Inflammatory macrophage treated with lipopolysaccharide for 1 hour (primary cell): ENCODE measurements at places on chromosomes 5 and 9.

DNA sequence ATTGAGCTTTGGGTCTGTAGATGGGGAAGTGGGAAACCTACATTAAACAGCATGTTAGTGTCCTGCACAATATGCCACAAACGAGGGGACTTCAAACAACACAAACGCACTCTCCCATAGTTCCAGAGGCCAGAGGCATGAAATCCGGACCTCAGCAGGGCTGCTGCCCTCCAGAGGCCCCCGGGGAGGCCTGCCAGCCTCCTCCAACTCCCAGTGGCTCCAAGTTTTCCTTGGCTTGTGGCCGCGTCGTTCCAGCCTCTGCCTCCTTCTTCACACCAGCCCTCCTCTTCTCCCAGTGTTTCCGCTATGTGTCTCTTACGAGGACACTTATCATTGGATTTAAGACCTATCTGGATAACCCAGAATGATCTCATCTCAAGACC is 13.3 kb upstream of the COL5A1 start:
- DNase-seq: no peak

DNA sequence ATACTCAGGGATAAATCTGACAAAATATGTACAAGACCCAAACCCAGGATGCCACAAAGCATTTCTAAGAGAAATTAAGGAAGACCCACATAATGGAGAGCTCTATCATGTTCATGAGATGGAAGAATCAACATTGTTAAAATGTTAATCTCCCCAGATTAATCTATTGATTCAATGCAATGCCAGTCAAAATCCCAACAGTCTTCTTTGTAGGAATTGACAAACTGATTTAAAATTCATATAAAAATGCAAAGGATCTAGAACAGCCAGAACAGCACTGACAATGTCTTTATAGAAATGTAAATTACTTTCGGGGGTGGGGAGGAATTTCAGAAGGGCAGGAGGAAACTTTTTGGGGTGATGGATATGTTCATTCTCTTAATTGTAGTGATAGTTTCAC is 281.6 kb upstream of the SEMA6A start:
- DNase-seq: no peak

DNA sequence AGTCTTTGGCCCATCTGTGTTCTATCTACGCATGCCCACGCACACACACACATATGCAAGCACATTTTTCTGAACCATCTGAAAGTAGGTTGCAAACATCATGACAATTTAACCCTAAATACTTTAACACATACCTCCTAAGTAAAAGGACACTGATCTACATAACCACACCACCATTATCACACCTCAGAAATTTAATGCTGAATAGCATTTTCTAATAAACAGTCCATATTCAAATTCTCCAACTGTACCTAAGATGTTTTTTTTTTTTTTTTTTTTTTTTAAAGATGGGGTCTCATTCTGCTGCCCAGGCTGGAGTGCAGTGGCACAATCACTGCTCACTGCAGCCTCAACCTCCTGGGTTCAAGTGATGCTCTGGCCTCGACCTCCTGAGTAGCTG is 35.5 kb downstream of the DDX31 start:
- no peak for DNase-seq

DNA sequence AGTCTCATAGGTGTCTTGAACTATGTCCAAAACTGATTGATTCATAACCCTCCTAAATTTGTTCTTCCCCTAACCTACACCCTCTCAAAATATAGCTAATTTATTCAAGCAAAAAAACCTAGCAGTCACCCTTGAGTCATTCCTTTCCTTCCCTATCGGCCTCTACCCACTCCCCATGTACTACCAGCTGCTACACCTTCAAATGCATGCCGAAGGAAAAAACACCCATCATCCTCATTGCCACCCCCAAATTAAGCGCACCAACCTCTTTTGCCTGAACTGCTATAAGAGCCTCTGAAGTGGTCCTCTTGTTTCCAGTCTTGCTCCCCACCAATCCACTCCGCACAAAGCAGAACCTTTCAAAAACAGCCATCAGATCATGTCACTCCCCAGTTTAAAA is 12.6 kb downstream of the LIFR start:
- DNase-seq: no peak

GRCh38 chr5:43304525-43304924 is 8.7 kb downstream of the HMGCS1 start:
- peak; percentile 52 for DNase-seq

DNA sequence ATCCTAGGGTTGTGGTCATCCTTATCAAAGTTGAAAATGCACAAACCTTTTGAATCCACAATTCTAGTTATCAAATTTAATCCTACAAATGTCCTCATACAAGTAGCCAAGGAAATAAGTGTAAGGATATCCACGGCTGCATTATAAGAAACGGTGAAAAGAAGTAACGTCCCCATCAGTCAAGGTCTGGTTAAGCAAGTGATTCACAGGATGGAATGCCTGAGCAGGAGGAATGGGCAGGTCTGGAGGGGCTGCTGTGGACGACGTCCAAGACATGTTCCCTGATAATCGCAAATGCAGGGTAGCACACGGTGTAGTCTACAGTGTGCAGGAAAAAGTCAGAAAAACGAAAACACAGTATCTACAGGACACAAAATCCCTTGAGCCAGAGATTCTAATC is 118.6 kb downstream of the ADAMTS2 start:
- DNase-seq: no peak

DNA sequence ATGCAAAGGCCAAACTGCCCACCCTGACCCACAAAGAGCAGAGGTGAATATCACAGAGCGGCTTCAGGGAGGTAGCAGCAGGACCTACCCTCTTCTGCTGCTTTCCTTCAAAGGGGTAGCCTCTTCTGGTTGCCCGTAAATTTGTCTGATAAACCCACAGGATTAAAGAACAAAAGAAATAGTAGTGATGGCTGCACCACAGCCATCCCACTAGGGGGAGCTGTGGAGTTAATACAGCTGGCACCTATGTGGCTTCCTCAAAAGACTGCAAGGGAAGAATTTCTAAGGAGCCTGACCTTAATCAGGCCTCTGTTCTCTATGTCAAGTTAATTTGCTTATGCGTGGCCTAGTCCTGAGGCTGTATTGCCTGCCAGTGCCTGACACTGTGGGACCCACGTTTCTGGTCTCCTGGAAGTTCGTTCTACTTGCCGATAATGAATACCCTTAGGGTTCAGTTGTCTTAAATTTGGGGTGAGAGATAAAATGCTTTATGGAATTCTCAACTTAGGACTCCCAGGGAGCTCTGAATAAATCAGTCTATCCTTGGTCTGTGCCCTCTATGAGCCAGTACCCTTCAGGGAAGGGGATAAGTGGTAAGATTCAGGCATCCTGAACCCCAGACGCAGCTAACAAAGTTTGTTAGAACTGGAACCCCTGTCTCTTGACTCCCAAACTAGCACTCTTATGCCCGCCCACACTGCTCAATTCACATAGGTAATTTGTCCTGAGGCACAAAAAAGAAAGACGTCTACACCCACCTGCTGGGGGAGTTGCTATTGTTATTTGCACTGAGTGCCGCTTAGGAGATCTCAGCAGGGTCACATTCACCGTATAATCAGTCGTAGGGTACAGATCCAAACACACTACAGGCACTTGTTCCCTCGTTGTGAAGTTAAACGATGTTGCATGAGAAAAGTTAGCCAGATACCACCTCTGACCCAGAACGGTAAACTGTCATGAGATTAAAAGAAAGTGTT is 77.1 kb downstream of the SUSD1 start:
- peak; percentile 87 for DNase-seq

GRCh38 chr5:74660140-74660539 is 19.6 kb upstream of the ENC1 start:
- DNase-seq: no peak

DNA sequence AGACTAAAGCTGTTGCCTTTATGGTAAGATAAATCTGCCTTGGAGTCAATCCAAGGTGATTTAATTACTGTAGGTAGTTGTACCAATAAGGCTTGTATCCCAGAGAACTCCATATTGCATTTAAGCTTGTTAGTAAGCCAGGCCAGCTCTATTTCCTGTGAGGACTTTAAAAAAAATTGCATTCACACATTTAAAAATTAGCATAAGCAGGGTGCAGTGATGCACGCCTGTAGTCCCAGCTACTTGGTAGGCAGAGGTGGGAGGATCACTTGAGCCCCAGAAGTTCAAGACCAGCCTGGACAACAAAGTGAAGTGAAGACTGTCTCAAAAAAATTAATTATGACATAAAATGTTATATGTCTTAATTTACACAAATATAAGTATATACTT is 28.7 kb upstream of the ABL1 start:
- no peak for DNase-seq

- DNase-seq: no peak
Measured at GRCh38 chr9:135083831-135084230, 3.6 kb upstream of the OLFM1 start.

- no peak for DNase-seq
Measured at GRCh38 chr5:144864118-144864517, 693.4 kb downstream of the KCTD16 start.

GRCh38 chr5:146284016-146284415 is 54.6 kb upstream of the POU4F3 start:
- DNase-seq: no peak

DNA sequence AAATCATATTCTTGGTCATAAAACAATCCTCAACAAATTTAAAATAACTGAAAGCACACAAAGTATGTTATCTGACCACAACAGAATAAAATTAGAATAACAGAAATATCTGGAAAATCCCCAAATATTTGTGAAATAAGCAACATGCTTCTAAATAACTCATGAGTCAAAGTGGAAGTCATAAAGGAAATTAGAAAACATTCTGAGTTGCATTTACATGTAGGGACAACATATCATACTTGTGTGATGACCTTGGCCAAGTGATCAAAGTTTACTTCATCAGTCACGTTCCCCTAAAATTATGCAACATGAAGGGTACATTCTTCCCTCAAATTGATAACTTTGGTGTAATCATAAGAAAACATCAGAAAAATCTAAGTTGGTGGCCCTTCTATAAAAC is 64.7 kb downstream of the CSF2 start:
- peak; percentile 52 for DNase-seq

GRCh38 chr5:34475249-34475966 is 180.7 kb upstream of the RAI14 start:
- no peak for DNase-seq

GRCh38 chr9:7185612-7186011 is 427.8 kb downstream of the KDM4C start:
- no peak for DNase-seq

DNA sequence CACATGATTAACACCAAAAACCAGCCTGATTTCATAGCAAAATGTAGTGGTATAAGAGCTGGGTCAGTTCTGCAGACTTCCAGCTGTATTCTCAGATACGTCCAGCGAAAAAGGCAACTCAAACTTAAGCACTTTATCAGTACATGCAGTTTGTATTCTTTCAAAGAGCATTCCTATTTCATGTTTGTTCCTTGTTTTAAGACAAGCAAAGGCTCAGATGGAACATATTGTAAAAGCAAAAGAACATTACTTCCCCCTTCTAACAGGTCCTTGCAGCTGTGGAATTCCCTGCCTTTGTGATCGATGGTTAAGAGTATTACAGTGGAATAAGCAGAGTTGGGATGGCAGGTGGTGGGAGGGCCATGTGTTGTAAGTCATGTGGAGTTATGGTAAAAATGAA is 86.3 kb upstream of the GRHPR start:
- no peak for DNase-seq

DNA sequence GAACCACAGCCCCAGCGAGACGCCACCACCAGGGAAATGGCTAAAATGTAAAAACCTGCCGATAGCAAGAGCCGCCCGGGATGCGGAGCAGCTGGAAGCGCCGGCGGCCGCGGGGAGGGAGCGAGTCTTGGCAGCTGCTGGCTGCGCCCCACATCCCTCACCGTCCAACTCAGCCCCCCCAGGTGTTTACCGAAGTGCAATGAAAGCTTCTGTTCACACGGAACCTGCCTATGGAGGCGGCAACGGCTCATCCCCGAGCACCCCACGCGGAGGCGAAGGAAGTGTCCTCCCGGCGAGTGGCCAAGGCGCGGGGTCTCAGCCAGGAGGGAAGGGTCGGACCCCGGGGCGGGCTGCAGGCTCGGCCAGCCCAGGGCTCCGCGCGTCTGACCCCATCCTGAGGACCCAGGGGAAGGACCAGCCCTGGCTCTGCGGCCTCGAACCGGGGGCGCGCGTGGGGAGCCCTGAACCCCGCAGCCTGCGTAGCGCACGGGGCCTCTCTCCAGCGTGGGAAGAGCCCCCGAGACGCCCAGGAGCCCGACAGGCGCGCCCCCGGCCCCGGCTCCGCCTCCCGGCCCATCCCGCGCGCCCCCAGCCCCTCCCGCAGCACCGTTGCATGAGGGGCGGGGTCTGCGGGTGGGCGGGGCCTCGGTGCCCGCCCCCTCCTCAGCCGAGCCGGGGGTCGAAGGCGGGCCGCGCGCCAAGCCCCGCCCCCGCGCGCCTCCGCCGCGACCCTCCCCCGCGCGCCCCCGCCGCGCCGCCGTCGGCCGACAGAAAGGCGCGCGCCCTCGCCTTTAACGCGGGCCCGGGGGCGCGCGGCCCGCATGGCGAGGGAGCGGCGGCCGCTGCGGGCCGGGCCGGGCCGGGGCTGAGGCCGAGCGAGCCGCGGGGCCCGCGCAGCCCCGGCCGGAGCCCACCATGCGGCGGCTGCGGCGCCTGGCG is at the start of gene DIPK1B:
Gene DIPK1B, plus strand, starts transcription at position 822 of the 939 bp plus-strand sequence. Its CDS starts 94 bp downstream, at position 916.
- DNase-seq: no peak

GRCh38 chr5:116176121-116176520 is 91.3 kb downstream of the COMMD10 start:
- DNase-seq: no peak

GRCh38 chr5:42984307-42984706 is 55.8 kb downstream of the ANXA2R start:
- no peak for DNase-seq

GRCh38 chr5:153807801-153808200 is 230.9 kb downstream of the FAM114A2 start:
- no peak for DNase-seq

DNA sequence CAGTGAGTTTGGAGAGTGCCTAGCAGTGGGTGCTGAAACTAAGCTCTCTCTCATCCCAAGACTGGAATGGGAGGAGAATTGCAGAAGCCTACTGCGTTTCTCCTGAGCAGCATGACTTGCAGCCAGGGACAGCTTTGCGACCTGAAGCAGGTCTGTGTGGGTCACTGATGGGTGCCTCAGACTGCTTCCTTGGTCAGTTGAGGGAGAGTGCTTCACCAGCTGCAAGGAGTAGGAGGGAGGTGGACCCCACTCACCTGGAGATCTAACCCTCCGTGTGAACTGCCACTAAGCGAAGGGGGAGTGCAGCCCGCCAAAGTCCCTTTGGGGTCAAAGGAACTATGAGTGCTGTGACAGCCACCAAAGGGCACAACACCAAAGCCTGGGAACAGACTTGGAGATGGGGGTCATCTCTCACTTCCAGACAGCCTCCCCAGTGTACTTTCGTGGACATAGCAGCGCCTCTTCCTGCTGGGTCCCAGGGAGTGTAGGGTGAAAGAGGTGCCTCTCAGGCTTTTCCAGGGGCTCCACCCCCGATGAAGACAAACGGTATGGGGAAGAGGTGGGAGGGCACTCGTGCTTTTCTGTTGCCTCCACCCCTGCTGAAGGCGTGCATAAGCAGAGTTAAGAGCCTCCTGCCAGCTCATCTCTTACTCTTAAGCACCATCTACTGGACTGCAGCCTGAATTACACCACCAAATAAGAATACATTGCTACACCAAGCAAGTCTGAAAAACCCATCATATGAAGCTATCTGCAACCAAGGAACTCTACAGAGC is 34.3 kb upstream of the MACIR start:
- DNase-seq: peak; percentile 81
